ENCODE measurements at places on chromosomes 6 and 20.

DNA sequence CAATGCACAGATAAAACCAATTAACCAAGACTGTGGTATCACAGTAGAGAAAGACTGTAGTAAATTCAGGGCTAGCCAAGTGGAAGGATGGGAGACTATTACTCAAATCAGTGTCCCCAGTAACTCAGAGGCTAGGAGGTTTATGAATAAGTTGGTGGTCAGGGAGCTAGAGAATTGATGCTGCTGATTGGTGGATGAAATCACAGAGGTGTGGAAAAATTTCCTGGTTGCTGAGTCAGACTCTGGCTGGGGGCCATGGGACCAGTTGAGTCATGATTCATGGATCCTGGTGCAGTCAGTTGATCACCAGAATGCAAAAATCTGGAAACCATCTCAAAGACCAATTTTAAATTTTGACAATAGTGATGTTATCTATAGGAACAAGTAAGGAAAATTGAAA lies 555.9 kb downstream of the C6orf118 start:
- no peak for DNase-seq

DNA sequence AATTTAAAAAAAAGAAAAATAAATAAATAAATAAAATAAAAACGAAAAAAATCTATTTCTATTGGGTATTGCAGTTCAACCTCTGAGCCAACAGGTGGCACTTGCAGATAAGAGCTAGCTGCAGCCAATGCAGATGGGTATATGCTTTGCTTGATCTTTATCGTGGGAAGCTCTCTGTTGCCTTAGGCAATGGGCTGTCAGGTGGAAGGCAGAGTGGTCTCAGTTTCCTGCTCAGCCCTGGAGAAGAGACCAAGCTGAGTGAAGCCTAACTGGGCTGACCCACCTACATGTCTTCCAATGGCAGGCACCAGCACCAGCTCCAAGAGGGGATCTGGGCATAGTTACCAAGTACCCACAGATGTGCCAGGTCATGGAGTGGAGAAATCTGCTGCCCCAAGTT lies 95.0 kb downstream of the AK9 start:
- DNase-seq, result no peak

DNA sequence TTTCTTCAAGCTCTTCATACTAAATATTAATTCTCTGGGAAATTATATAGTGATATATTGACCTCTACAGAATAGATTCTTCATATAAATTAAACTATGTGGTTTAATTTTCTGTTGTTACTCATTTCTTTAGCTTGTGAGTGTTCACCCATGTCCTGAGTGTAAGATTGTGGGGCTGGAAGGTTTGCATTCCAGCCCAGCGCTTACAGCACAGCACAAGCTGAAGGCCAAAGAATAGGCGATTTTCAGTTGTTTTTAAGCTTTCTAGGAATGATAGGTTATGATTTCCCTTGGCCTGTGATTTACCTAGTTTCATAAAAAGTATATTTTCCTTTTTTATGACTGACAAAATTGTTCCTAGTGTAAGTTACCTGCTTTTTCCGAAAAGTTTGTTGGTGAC lies 194.1 kb downstream of the PLCB1 start:
- DNase-seq, result no peak

- no peak for DNase-seq
Measured at GRCh38 chr6:41375598-41376151, 40.3 kb downstream of the NCR2 start.

GRCh38 chr6:16236631-16237199 lies 1.7 kb upstream of the GMPR start:
- no peak for DNase-seq

DNA sequence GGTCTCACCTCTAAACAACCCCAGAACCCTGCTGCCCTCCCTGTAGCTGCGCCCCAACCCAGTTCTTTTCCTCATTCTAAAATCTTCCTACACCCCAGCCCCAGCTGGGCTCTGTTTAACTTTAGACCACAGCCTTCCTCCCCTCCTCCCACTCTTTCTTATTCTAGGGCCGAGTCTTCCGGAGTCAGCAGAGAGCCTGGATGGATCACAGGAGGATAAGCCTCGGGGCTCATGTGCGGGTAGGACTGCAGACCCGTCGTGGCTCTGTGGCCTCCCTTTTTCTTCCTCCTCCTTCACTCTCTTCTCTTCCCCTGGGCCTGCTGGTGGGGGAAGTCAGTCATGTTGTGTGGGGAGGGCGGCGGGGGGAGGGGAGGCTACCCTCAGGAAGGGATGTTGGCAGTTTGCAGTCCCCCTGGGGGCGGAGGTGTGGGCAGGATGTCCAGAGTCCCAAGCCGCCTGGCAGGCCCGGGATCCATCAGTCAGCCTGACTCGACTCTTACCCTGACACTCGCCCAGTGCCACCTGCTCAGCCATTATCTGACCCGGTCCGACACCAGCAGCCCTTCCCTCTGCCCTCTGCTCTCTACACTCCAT lies 8.1 kb downstream of the CAPN11 start:
- DNase-seq, result no peak

DNA sequence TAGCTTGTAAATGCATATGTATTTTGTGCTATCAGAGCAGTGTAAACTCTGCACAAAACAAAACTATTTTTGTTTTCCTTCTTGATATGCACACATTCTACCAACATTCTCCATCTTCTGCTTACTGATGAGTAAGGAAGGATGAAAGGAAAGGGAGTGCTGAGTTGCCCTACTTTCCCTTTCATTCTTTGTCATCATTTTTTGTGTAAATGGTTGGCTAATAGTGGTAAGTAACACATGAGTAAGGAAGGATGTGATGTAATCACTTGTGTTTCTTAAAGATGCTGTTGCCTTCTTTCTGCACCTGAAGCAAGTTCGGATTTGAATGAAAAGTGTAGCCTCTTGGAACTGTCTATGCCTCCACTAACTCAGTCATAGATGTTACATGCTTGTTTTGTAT lies 4.6 kb upstream of the REV3L start:
- no peak for DNase-seq

GRCh38 chr20:47925593-47925992 lies 140.3 kb upstream of the SULF2 start:
- DNase-seq, result no peak

DNA sequence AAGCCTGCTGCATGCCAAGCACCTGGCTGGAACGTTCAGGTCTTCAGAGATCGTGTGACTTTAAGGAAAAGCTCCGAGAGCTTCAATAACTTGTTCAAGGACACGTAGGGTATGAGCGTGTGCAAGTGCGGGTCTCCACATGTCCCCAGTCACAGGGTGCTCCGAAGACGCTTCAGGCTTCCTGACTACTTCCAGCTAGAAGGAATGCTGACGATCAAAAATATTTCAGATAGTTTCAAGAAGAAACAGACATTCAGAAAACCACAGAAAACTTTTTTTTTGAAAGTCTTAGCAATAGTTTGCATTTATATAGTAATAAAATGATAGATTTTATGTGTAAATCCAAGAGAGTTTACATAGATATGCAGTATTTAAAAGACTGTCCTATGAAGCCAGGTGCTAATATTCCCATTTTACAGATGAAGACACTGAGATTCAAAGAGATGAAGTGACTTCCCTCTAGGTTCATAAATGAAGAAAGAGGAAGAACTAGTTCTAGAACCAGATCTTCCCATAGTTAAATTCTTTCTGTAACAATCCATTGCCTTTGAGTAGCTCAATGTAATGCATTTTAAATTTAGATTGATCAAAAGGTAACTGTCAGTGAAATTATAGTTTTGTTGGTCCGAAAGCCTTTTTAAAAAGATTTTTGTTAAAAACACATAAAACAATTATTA lies 247.6 kb downstream of the MYLK4 start:
- no peak for DNase-seq

GRCh38 chr6:95917034-95917433 lies 98.7 kb upstream of the FUT9 start:
- no peak for DNase-seq

DNA sequence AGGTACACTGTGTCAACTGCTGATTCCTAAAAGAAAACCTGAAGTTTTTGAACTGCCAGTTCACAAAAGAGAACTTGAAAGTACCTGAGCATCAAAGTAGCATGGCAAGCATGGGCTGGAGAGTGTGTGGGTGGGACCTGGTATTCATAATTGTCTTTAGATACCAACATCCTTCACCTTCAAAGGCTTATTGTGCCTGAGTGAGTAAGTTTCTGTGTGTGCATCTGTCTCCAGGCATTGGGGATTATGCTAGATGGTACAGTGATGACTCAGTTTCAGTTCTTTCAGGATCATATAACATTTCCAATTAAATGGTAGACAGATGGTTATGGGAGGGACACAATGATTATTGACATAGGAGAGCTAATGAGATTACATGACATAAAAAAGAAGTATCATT lies 238.5 kb downstream of the ZFAND3 start:
- no peak for DNase-seq

- no peak for DNase-seq
Measured at GRCh38 chr6:164412566-164412965, 896.8 kb downstream of the C6orf118 start.

- no peak for DNase-seq
Measured at GRCh38 chr6:31116661-31117385, 2.2 kb downstream of the PSORS1C1 start.
